Activated naive CD4-positive, alpha-beta T cell treated with anti-CD3 and anti-CD28 coated beads for 36 hours (primary cell): ENCODE measurements at places on chromosomes 5 and 9.

DNA sequence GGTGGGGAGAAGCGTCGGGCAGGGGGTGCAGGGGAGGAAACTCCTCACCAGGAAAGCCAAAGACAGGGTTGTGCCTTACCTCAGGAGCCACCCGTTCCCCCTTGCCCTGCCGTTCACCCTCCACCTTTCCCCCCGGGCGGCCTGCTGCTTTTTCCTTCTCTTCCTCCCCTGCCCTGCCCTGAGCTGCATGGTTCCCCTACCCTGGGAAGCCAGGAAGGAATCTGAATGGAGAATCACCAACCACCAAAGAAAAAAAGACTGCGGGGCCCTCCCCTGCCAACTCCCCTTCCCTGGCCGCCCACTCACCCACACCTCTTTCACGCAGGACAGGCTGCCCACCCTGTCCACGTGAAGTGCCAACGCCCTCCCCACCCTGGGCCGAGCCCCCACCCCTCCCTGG lies 820 bp upstream of the NFX1 start:
- peak; percentile 45 for DNase-seq

DNA sequence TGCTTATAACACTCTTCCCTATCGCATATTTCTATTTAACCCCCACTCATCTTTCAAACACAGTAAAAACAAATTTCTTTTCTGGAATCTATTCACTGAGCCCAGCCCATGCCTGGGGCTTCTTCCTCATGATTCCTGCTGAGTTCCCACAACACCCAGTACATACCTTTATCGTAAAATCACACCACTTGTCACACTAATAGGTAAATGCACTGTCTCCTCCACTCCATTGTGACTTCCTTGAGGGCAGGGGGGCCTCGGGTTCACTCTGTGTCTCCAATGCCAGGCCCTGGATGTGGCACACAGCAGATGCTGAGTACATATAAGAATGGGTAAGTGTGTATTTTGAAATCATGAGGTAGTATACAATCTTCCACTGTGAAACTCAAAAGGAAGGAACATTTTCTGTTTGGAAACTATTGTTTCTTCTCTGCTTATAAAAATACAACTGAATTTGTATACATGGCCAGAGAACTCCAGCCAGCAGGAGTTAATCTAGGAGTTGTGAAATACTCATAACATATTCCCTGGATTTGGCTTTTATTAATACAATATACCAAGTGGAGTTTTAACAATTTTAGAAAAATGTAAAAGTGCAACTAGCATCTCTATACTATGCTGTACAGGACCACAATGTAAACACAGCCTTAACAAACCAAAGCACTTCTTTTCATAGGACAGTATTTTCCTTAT lies 7.2 kb downstream of the PLK2 start:
- DNase-seq: no peak

GRCh38 chr9:126919193-126919592 lies 4.6 kb downstream of the RALGPS1 start:
- DNase-seq: no peak

DNA sequence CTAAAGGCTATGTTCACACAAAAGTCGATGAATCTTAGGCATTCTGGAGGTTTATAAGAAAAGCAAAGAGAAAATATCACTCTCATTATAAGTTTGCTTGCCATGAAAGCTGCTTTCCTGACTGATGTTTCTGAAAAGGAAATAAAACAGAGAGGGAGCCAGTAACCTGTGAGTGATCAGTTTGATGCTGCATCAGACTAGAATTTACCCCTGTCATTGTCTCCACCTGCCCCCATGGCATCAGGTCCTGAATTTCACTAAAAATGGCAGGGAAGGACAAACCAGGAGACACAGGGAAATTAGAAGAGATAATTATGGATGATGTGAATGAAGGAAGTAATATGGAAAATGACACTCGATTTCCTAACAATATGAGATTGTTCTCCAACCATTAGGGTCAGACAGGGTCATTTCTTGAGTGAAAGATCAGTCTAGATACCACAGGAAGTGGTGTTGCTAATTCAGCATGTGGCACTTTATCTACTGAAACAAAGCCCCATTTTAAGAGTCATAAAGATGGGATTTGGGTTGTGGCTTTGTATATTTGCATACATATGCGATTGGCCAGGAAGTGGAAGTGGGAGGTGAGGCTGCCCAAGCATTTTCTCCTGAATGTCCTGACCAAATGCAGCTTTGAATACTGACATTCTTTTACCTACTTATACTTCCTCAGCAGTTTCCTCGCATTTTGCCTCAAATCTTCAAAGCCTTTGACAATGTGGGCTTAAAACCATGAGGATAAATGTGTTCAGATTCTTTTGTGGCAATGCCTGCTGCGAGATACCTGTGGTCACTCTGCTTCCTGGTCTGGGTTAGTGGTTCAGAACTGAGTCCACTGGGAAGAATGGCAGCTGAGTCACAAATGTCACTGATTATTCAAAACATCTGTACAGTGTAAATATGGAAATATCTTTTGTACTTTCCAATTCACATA lies 29.7 kb downstream of the MEGF10 start:
- peak; percentile 21 for DNase-seq

DNA sequence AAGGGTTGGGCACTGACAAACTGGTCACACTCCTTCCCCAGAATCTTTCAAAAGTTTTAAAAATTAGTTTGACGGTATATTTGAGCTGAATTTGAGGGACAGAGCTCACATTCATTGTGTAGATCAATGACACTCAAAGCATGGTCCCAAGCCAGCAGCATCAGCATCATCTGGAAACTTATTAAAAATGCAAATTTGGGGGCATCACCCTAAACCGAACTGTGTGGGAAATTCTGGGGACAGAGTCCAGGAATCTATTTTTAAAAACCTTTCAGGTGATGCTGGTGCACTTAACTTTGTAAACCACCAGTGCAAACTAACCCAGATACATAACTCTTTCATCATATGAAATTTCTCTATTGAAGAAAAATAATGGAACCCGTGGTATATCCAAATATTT lies 58.1 kb upstream of the MTAP start:
- no peak for DNase-seq

- DNase-seq: no peak
Measured at GRCh38 chr9:138077898-138078540, 200.4 kb downstream of the CACNA1B start.

GRCh38 chr5:116340799-116341198 lies 233.8 kb downstream of the SEMA6A start:
- no peak for DNase-seq

DNA sequence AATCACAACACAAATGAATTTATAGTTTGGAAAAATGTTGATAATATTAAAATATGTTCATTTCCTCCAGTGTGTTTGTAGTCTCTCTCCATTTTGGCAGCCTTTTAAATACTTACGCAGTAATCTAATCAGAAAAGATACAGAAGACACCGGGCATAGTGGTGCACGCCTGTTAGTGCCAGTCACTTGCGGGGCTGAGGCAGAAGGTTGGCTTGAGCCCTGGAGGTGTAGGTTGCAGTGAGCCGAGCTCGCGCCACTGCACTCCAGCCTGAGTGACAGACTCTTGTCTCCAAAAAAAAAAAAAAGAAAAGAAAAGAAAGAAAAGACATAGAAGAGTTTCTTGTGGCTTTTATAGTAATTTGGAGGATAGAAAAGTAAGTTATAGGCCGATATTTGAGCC lies 41.9 kb downstream of the NDFIP1 start:
- no peak for DNase-seq
